Activated CD8-positive, alpha-beta memory T cell treated with anti-CD3 and anti-CD28 coated beads, Interleukin-2, amount 10 ng/mL, durations not matched to agents 7 days and 5 days (primary cell): ENCODE measurements at places on chromosomes 2 and 18. TPM values are rescaled to one million over a fixed set of nuclear protein-coding genes. Genes with fewer than 3 reads are reported as not detected.

DNA sequence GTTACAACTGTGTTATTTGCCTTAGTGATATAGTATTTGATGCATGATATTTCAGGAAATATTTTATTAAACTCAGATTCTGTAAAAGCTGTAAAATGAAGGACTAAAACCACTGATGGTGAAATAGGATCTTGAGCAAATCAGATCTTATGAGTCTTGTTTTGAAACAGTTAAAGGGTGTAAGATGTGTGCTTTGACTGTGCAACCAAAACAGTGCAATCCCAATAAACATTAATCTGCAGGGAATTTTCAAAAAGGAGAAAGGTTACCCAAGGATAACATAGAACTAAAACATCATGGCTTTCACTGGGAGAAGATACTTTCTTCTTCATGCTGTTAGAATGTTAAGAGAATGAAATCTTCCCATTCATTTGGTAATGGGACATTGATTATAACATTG, 378.7 kb downstream of the PARD3B start:
- no peaks in the 10 kb centered on the region for H3K27me3 ChIP-seq
- no peak for DNase-seq
- H3K36me3 ChIP-seq: no peaks in the 10 kb centered on the region
- H3K4me3 ChIP-seq: no peak overlapping the region
- no peaks in the 10 kb centered on the region for H3K4me1 ChIP-seq

DNA sequence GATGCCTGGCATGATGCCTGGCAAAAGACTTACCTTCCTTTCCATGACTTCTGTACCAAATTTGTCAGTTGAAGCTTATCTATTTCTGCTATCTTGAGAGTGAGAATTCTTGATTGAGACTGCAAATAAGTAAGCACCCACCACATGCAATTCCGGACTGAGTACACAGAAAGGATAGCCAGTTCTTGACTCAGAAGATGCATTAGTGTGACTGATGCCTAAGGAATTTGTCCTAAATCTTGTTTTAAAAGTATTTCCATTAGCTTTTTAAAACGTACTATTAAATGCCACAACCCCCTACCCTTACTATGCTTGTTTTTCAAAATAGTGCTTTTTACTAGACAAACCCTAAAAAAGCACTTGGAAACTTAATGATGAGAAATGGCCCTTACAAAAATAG, 545 bp downstream of the MPP4 start:
- no peak overlapping the region for H3K4me3 ChIP-seq
- no peaks in the 10 kb centered on the region for H3K27me3 ChIP-seq
- H3K36me3 ChIP-seq: peaks cover 2% of the 10 kb centered on the region
- H3K4me1 ChIP-seq: peaks cover 3% of the 10 kb centered on the region
- no peak overlapping the region for H3K27ac ChIP-seq

DNA sequence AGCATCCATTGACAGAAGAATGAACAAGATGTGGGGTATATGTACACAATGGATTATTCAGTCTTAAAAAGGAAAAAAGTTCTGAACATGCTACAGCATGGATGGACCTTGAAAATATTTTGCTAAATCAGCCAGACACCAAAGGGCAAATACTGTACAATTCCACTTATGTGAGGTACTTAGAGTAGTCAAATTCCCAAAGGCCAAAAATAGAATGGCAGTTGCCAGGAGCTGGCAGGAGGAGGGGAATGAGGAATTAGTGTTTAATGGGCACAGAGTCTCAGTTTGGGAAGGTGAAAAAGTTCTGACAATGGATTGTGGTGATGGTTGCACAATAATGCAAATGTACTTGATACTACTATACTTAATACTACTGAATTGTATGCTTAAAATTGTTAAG, 193.2 kb downstream of the MBD2 start:
- no peaks in the 10 kb centered on the region for H3K36me3 ChIP-seq
- no peak overlapping the region for H3K27ac ChIP-seq
- no peak overlapping the region for H3K4me3 ChIP-seq
- no peak for DNase-seq
- H3K27me3 ChIP-seq: peaks cover 3% of the 10 kb centered on the region

DNA sequence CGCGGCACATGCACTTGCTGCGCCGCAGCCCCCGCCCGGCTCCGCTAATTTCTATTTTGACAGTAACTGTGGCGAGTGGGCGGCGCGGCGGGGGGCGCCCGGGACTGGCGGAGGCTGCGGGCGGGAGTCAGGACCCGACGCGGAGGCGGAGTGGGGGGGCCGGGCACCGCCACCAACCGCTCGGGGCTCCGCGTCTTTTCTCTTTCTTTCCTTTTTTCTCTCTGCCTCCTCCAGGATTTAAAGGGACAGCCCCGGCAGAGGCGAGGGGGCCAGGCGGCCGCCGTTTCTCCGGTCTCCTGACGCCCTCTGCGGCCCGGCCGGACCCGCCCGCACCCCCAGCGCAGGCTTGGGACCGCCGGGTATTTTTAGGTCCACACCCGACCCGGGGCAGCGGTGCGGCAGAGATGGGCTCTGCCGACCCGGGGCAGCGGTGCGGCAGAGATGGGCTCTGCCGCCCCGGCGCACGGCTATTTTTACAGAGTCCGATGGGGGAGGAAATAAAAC, 460 bp upstream of the ZBTB7C start:
- DNase-seq: no peak
- H3K36me3 ChIP-seq: peaks cover 3% of the 10 kb centered on the region
- peak overlapping the region; percentile 44 for H3K4me3 ChIP-seq
- peaks cover 16% of the 10 kb centered on the region for H3K4me1 ChIP-seq

DNA sequence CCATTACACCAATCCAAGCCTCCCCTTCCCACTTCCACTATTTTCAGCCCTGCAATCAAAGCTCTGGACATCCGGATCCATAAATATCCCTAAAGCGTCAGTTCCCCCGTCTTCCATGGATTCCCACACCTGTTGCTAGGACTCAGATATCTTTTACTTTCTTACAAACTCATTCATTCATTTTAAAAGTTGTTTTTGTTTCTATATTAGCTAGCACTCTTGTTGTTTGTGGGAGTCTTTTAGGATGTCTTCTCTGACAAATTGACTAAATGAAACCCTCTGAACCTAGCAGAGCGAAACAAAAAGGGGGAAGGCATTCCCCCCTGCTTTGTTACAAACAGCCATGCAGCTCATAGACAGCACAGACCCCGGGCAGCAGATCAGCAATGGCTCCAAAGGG, 9.0 kb upstream of the NBAS start:
- no peak for DNase-seq
- H3K4me1 ChIP-seq: no peaks in the 10 kb centered on the region
- no peak overlapping the region for H3K27ac ChIP-seq
- no peaks in the 10 kb centered on the region for H3K36me3 ChIP-seq
- no peak overlapping the region for H3K4me3 ChIP-seq
- H3K27me3 ChIP-seq: peaks cover 6% of the 10 kb centered on the region

DNA sequence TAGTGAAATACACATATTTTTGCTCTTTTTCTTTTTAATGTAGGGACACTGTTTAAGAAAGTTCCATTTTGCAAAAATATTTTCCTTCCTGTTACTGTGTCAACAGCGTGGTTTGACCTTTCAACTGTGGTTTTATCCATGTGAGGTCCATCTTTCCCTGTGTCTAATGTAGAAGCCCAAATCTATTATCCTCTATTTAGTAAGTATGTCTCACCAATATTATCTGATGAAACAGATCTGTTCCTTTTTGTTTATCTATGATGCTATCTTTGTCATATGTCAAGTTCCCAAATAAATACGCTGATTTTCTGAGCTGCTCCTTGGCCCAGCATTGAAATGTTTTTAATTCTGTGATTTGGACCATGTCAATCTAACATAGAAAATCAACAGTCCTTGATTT, 3.5 kb upstream of the ARHGAP15 start:
- H3K4me1 ChIP-seq: peaks cover 33% of the 10 kb centered on the region
- DNase-seq: no peak
- peaks cover 8% of the 10 kb centered on the region for H3K36me3 ChIP-seq
- no peak overlapping the region for H3K4me3 ChIP-seq
- H3K27me3 ChIP-seq: no peaks in the 10 kb centered on the region

DNA sequence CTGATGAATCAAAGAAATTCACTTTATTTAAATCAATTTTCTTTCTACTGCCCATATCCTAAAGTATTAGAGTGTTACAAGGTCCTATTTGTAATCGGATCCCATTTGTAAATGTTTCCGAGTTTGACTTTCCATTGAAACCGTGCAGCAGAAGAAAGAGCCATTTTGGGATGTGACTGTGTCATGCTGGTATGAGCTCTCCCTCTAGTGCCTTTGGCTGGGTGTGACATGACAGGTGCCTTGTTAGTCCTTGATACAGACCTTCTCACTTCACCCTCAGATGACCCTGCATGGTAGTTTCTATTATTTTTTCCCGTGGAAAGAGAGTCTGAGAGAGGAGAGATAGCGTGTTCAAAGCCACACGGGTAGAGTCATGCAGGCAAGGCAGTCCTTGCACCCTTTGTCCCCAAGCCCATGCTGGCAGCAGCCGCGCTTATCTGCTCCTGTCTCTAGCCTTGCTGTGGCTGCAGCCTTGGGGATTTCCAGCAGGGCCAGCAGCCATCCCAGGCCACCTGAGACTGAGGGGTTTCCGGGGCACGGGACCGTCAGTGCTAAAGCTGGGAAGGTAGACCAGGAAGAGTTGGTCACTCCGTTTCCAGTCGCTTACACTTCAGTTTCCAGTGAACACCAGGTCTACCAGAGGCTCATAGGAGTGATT, 21.4 kb downstream of the CHMP1B start:
- H3K36me3 ChIP-seq: peaks cover 2% of the 10 kb centered on the region
- H3K4me1 ChIP-seq: peaks cover 2% of the 10 kb centered on the region
- peaks cover 16% of the 10 kb centered on the region for H3K27me3 ChIP-seq
- no peak for DNase-seq
- no peak overlapping the region for H3K4me3 ChIP-seq

DNA sequence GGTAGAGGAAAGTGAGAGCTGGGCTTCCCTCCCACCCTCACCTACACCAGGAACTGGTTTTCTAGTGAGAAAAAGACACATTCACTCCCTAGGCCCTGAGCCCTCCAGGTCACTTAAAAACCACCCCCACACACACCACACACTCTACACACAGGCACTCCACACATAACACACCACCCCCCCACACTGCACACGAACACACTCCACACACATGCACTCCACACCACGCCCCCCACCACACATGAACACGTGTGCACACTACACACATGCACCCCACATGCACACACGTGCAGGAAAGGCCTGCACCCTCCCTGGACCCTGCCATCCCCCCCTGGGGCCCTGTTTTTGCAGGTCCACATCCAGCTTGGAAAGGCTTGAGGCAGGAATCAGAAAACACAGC, 67.6 kb downstream of the RALBP1 start:
- no peak overlapping the region for H3K27ac ChIP-seq
- H3K4me3 ChIP-seq: no peak overlapping the region
- H3K27me3 ChIP-seq: no peaks in the 10 kb centered on the region
- no peak for DNase-seq
- no peaks in the 10 kb centered on the region for H3K4me1 ChIP-seq

Gene GAL3ST2
- total RNA-seq: 0.20 TPM
